WTC11 (cell line): ENCODE measurements at places on chromosomes 1 and 21. TPM values are rescaled to one million over a fixed set of nuclear protein-coding genes. Genes with fewer than 3 reads are reported as not detected.

LORICRIN gene
- not detected in 3 replicates for total RNA-seq

CLCA4 gene
- total RNA-seq = not detected in 3 replicates

S100A14 gene
- 1.4 to 2.1 TPM (median 1.5 TPM) in 3 replicates for total RNA-seq

MPL gene
- total RNA-seq = 0.15 to 0.44 TPM (median 0.21 TPM) in 3 replicates

SPATA21 gene
- total RNA-seq = 0.07 to 0.41 TPM in 2 of 3 replicates, not detected in the other

TRIM46 gene
- 20.3 to 22.1 TPM (median 21.4 TPM) in 3 replicates for total RNA-seq

SAMD13 gene
- total RNA-seq = 1.8 to 2.9 TPM (median 2.3 TPM) in 3 replicates

PIGR gene
- total RNA-seq = 1.8 to 2.2 TPM (median 1.9 TPM) in 3 replicates

RAB42 gene
- total RNA-seq = 8.9 to 12.6 TPM (median 10.1 TPM) in 3 replicates

KIF21B gene
- 17.8 to 19.4 TPM (median 18.0 TPM) in 3 replicates for total RNA-seq

KIF26B gene
- 0.41 to 1.2 TPM (median 0.55 TPM) in 3 replicates for total RNA-seq

DDR2 gene
- 0.34 to 0.85 TPM (median 0.46 TPM) in 3 replicates for total RNA-seq

ARMH1 gene
- 0.74 to 1.6 TPM (median 0.78 TPM) in 3 replicates for total RNA-seq

CFAP126 gene
- total RNA-seq = not detected in 3 replicates

RAVER2 gene
- 18.8 to 20.3 TPM (median 20.1 TPM) in 3 replicates for total RNA-seq

OR2L13 gene
- not detected in 3 replicates for total RNA-seq

UBL4B gene
- total RNA-seq = 0.11 TPM in 1 of 3 replicates, not detected in the others

COL9A2 gene
- total RNA-seq = 4.2 to 5.5 TPM (median 4.7 TPM) in 3 replicates

ECE1 gene
- total RNA-seq = 40.6 to 45.0 TPM (median 42.0 TPM) in 3 replicates

RIPK4 gene
- total RNA-seq = 13.7 to 20.1 TPM (median 14.0 TPM) in 3 replicates

OLFML3 gene
- 65.8 to 91.1 TPM (median 90.4 TPM) in 3 replicates for total RNA-seq

XCL1 gene
- total RNA-seq = 0.53 to 1.1 TPM (median 0.73 TPM) in 3 replicates

TCHH gene
- total RNA-seq = 0.02 to 0.05 TPM (median 0.04 TPM) in 3 replicates

TMEM240 gene
- total RNA-seq = 6.6 to 8.8 TPM (median 8.0 TPM) in 3 replicates

OR2L2 gene
- total RNA-seq = 0.05 TPM in 1 of 3 replicates, not detected in the others

SGIP1 gene
- total RNA-seq = 3.2 to 3.9 TPM (median 3.3 TPM) in 3 replicates

PPM1J gene
- total RNA-seq = 19.3 to 23.5 TPM (median 22.6 TPM) in 3 replicates

TMPRSS3 gene
- total RNA-seq = 0.25 to 0.39 TPM (median 0.27 TPM) in 3 replicates

SPATA45 gene
- 0.73 to 0.90 TPM (median 0.82 TPM) in 3 replicates for total RNA-seq

OR2T29 gene
- not detected in 3 replicates for total RNA-seq

C1orf141 gene
- not detected in 3 replicates for total RNA-seq

HES5 gene
- total RNA-seq = 0.21 to 0.23 TPM in 2 of 3 replicates, not detected in the other

CCDC185 gene
- not detected in 3 replicates for total RNA-seq

MAN1A2 gene
- total RNA-seq = 14.9 to 19.9 TPM (median 16.0 TPM) in 3 replicates

C1QTNF12 gene
- 8.5 to 10.3 TPM (median 8.5 TPM) in 3 replicates for total RNA-seq

ARL8A gene
- 47.2 to 58.5 TPM (median 50.9 TPM) in 3 replicates for total RNA-seq

ADORA1 gene
- 1.8 to 2.7 TPM (median 2.6 TPM) in 3 replicates for total RNA-seq

TNFAIP8L2 gene
- total RNA-seq = 0.15 TPM in 1 of 3 replicates, not detected in the others

TNFRSF8 gene
- 20.5 to 21.3 TPM (median 20.8 TPM) in 3 replicates for total RNA-seq

PDZK1 gene
- 0.57 to 0.77 TPM (median 0.57 TPM) in 3 replicates for total RNA-seq

IL19 gene
- not detected in 3 replicates for total RNA-seq

ANKRD65 gene
- total RNA-seq = 1.6 to 2.8 TPM (median 1.9 TPM) in 3 replicates

FOXO6 gene
- total RNA-seq = 5.4 to 7.4 TPM (median 7.0 TPM) in 3 replicates

OR2T33 gene
- total RNA-seq = not detected in 3 replicates

GREM2 gene
- 0.07 to 0.17 TPM (median 0.11 TPM) in 3 replicates for total RNA-seq

DDAH1 gene
- total RNA-seq = 22.8 to 27.8 TPM (median 27.5 TPM) in 3 replicates
